ENCODE measurements at places on chromosomes 6 and 20.

- DNase-seq, result no peak
Observed at GRCh38 chr6:75719133-75719532, 29.9 kb upstream of the MYO6 start.

- DNase-seq, result no peak
Observed at GRCh38 chr6:63307581-63308246, 12.1 kb downstream of the LGSN start.

GRCh38 chr20:22791877-22792525, 207.6 kb upstream of the FOXA2 start:
- DNase-seq, result no peak

GRCh38 chr20:32457479-32457986, 99.4 kb downstream of the ASXL1 start:
- DNase-seq, result peak; percentile 75

DNA sequence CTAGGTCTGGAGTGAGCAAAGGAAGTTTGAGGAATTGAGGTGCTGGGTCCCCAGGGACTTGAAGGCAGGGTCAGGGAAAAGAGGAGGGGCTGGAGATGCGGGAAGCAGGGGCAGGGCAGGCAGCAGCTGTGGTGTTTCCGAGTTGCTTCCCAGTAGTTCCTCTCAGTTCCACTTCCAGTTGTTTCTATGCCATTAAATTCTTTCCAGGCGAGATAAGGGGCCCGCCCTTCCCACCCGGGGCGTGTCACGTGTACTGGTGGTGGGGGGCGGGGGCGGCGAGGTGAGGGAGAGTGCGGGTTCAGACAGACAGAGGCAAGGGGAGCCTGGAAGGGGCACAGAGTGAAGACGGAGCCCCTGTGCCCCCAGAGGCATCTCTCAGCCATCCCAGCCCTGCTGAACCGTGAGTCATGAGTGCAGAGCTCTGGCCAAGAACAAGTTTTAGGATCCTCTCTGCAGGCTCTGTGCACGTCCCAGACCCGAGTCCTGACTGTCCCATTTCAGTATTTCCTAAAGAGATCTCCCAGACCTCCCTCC, 977 bp downstream of the TNXB start:
- peak; percentile 88 for DNase-seq

GRCh38 chr20:39029364-39029763, 67.2 kb downstream of the DHX35 start:
- DNase-seq, result no peak
